ENCODE measurements at places on chromosomes 16 and 17.

- no peak for DNase-seq
Observed at GRCh38 chr17:30232015-30232823, 3.3 kb downstream of the SLC6A4 start.

DNA sequence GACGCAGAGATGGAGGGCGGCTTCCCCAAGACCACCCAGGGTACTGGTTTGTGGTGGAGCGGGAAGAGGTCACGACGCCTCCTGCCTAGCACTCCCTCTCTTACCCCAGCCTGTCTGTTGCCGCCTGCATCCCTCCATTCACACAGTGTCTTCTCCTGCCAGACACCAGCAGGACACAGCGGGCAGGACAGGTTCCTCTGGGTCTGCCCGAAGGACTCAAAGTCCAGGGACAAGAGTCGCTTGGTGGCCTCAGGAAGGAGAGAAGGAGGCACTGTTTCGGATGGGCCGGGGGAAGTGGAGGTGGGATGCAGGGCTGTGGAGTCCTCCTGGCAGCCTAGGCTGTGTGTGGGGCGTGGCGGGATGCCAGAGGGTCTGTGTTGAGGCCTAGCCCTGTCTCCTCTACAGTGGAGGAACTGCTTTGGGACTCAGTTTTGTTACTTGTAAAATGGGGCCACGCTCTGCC, 19.6 kb upstream of the TNS4 start:
- DNase-seq: no peak

- DNase-seq: no peak
Observed at GRCh38 chr17:56908001-56908542, 5.8 kb downstream of the TRIM25 start.

DNA sequence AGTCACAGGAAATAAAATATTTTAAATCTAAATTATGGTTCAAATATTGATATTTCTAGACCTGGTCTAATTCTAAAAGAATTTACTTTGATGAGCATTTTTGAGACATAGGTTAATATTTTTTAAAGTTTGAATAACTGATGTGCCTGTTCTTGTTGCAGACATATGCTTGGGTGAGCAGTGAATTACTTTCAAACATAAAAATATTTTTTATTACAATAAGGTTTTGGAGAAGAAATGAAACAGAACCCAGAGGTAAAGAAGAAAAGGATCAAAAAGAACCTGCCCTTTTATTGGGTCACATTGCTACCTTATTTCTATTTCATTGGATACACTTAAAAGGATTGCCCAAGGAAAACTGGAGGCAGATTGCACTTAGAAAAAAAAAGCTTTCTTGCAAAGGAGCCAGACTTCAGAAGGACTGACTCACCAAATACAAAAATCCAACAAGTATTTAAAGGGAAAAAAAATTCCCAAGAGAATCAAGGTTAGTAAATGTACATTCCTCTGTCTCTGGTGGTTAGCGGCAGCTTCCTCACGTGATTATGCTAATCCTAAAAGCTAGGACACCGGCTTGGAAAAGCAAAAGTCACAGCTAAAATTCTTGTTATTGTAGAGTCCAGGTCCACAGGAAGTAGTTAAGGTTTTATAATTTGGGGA, 18.5 kb downstream of the ENPP7 start:
- DNase-seq: peak; percentile 64

- DNase-seq: no peak
Observed at GRCh38 chr16:4272114-4272956, 488 bp downstream of the TFAP4 start.

DNA sequence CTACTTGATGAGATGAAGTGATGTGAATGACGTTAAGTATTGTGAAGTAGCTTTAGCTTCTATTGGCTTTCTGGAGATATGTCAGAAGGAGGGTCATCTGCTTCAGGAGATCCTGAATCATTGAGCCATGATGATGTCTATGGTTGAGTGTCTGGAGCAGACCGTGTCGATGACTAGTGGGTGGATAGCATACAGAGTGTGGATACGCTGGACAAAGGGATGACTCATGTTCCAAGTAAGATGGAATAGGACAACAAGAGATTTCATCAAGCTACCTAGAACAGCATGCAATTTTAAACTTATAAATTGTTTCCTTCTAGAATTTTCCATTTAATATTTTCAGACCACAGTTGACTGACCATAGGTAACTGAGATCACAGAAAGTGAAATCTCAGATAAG, 116.1 kb upstream of the RBBP6 start:
- no peak for DNase-seq

- no peak for DNase-seq
Observed at GRCh38 chr16:85897382-85897781, 1.6 kb upstream of the IRF8 start.

GRCh38 chr17:46886310-46886663, 34.9 kb downstream of the WNT9B start:
- DNase-seq: no peak

- no peak for DNase-seq
Observed at GRCh38 chr16:79400462-79401149, 199.9 kb downstream of the MAF start.

Data from GM04503 (cell line).